ENCODE measurements at places on chromosomes 6 and 20. TPM values are rescaled to one million over a fixed set of nuclear protein-coding genes. Genes with fewer than 3 reads are reported as not detected.
A peak's percentile ranks its signal among the peaks of the same experiment; 100 is the strongest.

DNA sequence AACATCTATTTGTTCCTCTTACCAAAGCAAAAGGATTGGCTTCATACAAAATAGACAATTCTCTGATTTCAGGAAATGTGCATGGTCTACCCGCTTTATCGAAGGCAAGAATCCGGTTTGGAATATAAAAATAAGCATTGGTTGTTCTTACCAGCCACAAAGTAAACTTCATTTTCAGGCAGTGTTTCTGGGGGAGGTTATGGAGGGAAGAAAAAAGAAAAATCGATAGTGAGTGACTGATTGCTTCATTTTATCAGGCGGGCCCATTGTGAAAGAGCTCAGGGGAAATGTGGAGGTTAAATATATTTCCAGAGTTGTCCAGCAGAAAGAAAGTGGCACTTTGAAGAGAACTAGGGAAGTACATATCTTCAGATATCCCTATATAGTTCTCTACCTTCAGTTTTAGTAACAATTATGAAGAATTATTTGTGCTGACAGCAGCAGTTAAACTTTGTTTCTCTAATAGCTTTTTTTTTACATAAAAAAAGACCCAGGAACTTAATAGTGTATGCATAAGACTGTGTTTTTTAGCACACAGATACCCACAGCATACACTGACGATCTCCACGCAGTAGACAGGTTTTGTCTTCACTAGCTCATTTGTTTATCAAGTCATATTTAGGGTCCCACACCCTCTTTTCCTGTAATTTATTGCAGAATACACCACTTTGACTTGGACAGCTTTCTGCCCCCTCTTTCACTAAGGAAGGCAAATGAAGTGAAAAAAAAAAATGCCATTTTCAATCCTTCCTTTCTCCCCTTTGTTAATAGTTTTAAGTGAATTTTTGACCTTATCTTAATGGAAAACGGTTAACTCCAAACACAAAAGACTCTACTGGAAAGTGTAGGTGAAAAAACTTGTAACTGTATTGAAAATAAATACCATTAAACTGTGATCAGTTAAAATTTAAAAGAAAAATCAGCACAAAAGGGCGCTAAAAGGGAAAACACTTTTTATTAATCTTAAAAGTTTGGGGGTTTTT is 2.9 kb downstream of the POU3F2 start:
- no peaks in the 10 kb centered on the region for H3K36me3 ChIP-seq
- no peak overlapping the region for H3K4me3 ChIP-seq
- peaks cover 75% of the 10 kb centered on the region for H3K27me3 ChIP-seq
- DNase-seq, result no peak

- H3K27ac ChIP-seq, result no peak overlapping the region
- H3K4me1 ChIP-seq, result no peaks in the 10 kb centered on the region
- H3K36me3 ChIP-seq, result no peaks in the 10 kb centered on the region
- DNase-seq, result no peak
- H3K27me3 ChIP-seq, result no peaks in the 10 kb centered on the region
- no peak overlapping the region for H3K4me3 ChIP-seq
These were observed 67.2 kb downstream of the MAP3K4 start for GRCh38 chr6:161058741-161059140.

DNA sequence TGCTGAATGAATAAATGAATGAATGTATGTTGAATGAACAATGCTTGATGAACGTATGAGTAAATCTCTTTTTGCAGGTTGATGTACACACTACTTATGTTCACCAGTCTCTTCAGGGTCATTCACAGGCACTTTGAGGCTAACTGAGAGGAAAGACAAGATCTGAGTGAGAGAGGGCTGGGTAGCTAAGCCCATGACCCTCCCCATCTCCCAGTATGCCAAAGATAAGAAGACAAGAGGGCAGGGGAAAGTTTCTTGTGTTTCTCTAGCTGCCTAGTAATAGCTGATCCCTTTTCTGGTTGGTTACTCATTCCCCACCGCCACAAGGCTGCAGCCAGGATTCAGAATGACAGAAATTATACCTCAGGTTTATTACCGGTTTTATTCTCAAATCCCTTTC is 90.7 kb downstream of the CEP57L1 start:
- no peak overlapping the region for H3K4me3 ChIP-seq
- no peaks in the 10 kb centered on the region for H3K27me3 ChIP-seq
- H3K4me1 ChIP-seq, result no peaks in the 10 kb centered on the region
- no peak overlapping the region for H3K27ac ChIP-seq

DNA sequence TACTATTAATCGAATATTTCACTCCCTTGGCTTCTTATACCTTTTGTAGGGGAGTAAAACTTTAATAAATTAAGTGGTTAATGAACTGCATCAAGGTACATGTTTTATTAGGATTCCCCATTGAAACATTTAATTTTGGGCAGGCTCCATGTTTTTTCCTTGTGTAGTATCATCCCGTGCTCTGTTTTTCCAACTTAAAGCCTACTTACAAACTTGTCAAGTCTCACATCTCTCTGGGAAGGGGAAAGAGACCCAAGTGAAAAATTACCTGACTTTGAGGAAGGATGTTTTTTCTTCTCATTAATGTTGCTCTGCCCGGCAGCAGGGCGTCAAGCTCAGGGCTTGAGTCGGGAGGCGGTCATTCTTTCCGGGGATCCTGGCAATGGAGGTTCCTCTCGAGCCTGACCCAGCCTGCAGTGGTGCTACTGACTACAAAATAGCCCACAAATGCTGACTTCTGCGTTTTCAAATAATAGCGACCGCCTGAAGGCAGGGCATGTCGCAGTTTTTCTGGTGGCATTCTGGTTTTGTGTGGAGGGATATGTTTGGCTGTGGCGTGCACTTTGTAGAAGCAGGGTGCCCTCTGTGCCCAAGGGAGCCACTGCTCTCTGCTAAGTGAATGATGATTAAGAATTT is 2.4 kb downstream of the DSP start:
- H3K36me3 ChIP-seq, result no peaks in the 10 kb centered on the region
- H3K27me3 ChIP-seq, result peaks cover 31% of the 10 kb centered on the region
- no peak overlapping the region for H3K4me3 ChIP-seq
- DNase-seq, result no peak

DNA sequence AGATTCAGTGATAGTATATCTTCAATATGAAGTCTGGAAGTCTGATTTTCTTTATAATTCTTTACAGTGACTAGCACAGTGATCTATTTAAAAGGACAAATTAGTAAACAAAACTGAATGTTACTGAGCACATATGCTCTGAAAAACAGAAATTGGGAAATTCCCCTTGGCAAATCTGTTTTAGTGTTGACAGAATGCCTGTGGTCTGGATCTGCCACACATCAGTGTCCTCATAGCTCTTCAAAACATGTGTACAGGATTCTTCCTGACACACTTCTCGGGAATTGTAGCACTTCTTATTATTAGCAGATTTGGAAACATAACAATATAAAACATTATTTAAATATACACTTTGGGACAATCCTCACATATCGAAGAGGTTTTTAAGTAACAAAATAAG is 354.3 kb downstream of the COL12A1 start:
- no peaks in the 10 kb centered on the region for H3K4me1 ChIP-seq
- no peak overlapping the region for H3K4me3 ChIP-seq
- no peak overlapping the region for H3K27ac ChIP-seq
- H3K36me3 ChIP-seq, result no peaks in the 10 kb centered on the region
- H3K27me3 ChIP-seq, result no peaks in the 10 kb centered on the region
- no peak for DNase-seq

DNA sequence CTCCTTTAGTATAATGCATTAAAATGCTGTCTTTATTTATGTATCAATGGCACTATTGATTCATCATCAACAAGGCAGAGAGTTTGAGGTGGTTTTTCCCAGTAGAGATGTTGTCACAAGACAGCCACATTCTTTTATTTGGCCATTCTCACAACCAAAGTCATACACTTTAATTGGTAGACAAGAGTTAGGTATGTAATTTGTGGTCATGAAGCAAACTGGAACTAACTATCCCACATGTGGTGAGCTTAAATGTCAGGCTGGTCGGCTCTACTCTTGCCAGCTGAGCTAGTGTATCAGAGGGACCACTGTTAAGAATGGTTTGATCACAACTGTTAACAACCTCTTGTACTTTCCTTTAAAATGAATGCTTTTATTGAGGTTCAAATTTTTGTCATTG is 714.6 kb downstream of the CD109 start:
- H3K4me1 ChIP-seq, result no peaks in the 10 kb centered on the region
- H3K27me3 ChIP-seq, result no peaks in the 10 kb centered on the region
- H3K36me3 ChIP-seq, result no peaks in the 10 kb centered on the region
- no peak for DNase-seq

- no peaks in the 10 kb centered on the region for H3K36me3 ChIP-seq
- H3K27me3 ChIP-seq, result no peaks in the 10 kb centered on the region
- peaks cover 12% of the 10 kb centered on the region for H3K4me1 ChIP-seq
- DNase-seq, result no peak
- no peak overlapping the region for H3K27ac ChIP-seq
- H3K4me3 ChIP-seq, result no peak overlapping the region
These were observed 2.8 kb upstream of the TMEM30A start for GRCh38 chr6:75287424-75287823.

- peaks cover 23% of the 10 kb centered on the region for H3K4me1 ChIP-seq
- H3K4me3 ChIP-seq, result peak overlapping the region; percentile 43
- no peaks in the 10 kb centered on the region for H3K36me3 ChIP-seq
- H3K27me3 ChIP-seq, result no peaks in the 10 kb centered on the region
- H3K27ac ChIP-seq, result no peak overlapping the region
- no peak for DNase-seq
These were observed 129.2 kb upstream of the PRND start for GRCh38 chr20:4592316-4593148.

DNA sequence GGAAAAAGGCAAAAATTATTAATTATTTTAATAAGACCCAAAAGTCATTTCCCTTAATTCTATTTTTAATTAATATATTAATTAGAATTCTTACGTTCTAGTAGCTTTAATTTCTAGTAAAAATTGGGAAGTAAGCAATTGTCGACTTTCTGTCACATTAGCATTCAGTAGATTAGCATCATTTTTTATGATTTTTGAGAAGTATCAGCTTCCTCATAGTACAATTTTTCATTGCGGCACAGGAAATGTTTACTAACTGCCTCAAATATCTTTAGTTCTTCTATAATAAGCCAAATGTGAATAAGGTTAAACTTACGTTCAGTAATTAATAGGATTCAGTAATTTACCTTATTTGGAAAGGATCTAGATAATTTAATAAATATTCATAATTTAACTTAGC is 687.4 kb downstream of the EPM2A start:
- H3K4me3 ChIP-seq, result no peak overlapping the region
- H3K36me3 ChIP-seq, result no peaks in the 10 kb centered on the region
- H3K27me3 ChIP-seq, result no peaks in the 10 kb centered on the region
- no peak for DNase-seq

GRCh38 chr6:154763650-154764049 is 30.4 kb downstream of the SCAF8 start:
- no peaks in the 10 kb centered on the region for H3K27me3 ChIP-seq
- H3K4me1 ChIP-seq, result no peaks in the 10 kb centered on the region
- no peak overlapping the region for H3K4me3 ChIP-seq
- no peaks in the 10 kb centered on the region for H3K36me3 ChIP-seq

- H3K4me3 ChIP-seq, result no peak overlapping the region
- no peak overlapping the region for H3K27ac ChIP-seq
- H3K27me3 ChIP-seq, result no peaks in the 10 kb centered on the region
- no peaks in the 10 kb centered on the region for H3K36me3 ChIP-seq
These were observed 193.7 kb downstream of the GJA10 start for GRCh38 chr6:90088009-90088408.

GRCh38 chr6:45548657-45549515 is 171.2 kb upstream of the SUPT3H start:
- no peaks in the 10 kb centered on the region for H3K36me3 ChIP-seq
- no peak overlapping the region for H3K27ac ChIP-seq
- DNase-seq, result no peak
- H3K4me1 ChIP-seq, result no peaks in the 10 kb centered on the region
- H3K27me3 ChIP-seq, result no peaks in the 10 kb centered on the region
- no peak overlapping the region for H3K4me3 ChIP-seq

DNA sequence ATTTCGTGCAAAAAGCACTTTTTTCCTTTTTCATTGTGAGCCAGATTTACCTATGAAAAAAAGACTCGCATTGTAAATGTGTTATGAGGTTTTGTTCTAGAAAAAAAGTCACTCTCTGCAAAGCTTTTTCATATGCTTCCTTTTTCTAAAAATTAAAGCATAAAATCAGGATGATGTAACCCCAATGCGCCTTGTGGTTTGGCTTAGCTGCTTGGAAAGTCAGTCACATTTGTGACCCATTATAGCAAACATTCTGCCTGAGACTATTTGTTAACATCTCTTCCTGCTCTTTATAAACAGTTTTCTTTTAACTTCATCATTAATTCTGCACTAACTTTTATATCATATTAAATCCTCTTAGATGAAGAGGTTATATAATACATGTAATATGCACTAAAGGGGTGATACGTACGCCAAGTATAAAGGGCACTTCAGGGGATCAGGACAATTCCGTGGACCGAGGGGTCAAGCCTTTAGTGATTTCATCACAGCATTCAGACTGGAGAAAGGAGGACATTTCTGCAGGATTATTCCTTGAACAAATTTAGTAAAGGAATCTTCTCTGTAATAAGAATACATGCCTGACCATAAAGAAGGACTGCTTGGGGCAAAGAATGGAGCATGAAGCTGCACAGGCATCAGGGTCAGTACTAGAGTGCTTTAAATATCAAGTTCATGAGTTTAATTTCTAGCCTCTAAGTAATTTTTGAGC is 48.1 kb upstream of the SMLR1 start:
- H3K36me3 ChIP-seq, result no peaks in the 10 kb centered on the region
- H3K4me3 ChIP-seq, result no peak overlapping the region
- no peaks in the 10 kb centered on the region for H3K27me3 ChIP-seq

GRCh38 chr6:138441965-138442364 is 37.9 kb downstream of the HEBP2 start:
- DNase-seq, result no peak
- H3K27me3 ChIP-seq, result no peaks in the 10 kb centered on the region
- no peaks in the 10 kb centered on the region for H3K4me1 ChIP-seq
- H3K27ac ChIP-seq, result no peak overlapping the region
- H3K4me3 ChIP-seq, result no peak overlapping the region

DNA sequence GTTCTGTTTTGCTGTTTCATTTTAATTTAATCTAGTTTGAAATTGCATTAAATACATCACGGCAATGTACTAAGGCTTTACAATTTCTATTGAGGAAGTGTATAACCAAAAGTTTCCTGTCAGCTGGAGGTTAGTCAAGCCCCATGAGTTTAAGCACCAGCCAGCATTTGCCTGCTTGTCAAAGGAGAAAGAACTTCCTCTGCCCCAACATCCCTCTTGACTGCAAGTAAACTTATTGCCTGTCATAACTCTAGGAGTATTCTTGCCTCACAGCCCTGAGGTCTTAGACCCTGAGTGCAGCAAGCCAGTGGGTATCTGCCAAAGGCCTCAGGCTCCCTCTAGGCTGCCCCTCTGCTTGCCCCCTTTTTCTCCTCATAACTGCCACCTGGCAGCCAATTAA is 106.7 kb upstream of the INSM1 start:
- DNase-seq, result no peak
- no peak overlapping the region for H3K4me3 ChIP-seq
- no peaks in the 10 kb centered on the region for H3K27me3 ChIP-seq
- H3K27ac ChIP-seq, result no peak overlapping the region

GRCh38 chr6:7058250-7058923 is 49.4 kb upstream of the RREB1 start:
- H3K4me3 ChIP-seq, result no peak overlapping the region
- no peaks in the 10 kb centered on the region for H3K4me1 ChIP-seq
- H3K27ac ChIP-seq, result no peak overlapping the region
- DNase-seq, result no peak
- H3K27me3 ChIP-seq, result no peaks in the 10 kb centered on the region

GGTLC1 gene
- total RNA-seq, result not detected

VNN1 gene
- 3.2 TPM for total RNA-seq

Data from sigmoid colon (tissue), 7 donors.